ENCODE measurements at places on chromosomes 1 and 21. TPM values are rescaled to one million over a fixed set of nuclear protein-coding genes. Genes with fewer than 3 reads are reported as not detected.

DNA sequence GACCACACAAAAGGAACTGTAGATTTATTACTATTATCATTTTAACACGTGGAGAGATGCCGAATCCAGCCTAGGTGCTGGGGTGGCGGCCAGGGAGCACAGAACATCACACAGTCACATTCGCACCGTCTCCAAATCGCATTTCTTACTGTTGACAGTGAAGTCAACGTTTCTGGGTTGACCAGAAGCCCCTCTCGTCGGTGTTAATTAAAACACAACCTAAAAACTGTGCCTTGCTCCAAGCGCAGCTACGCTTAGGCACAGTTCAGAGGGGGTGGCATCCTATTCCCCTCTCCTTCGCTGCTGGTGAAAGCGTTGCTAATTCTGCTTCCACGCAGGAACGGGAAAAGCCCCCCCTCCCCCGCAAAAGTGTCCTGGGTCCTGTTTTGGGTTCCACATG is 4.1 kb downstream of the RIPK4 start:
- DNase-seq = no peak

Gene ERICH3
- total RNA-seq = 8.1 TPM

Gene KRTAP11-1
- not detected for total RNA-seq

GRCh38 chr1:236760480-236760879 is 34.6 kb upstream of the MTR start:
- DNase-seq = no peak

DNA sequence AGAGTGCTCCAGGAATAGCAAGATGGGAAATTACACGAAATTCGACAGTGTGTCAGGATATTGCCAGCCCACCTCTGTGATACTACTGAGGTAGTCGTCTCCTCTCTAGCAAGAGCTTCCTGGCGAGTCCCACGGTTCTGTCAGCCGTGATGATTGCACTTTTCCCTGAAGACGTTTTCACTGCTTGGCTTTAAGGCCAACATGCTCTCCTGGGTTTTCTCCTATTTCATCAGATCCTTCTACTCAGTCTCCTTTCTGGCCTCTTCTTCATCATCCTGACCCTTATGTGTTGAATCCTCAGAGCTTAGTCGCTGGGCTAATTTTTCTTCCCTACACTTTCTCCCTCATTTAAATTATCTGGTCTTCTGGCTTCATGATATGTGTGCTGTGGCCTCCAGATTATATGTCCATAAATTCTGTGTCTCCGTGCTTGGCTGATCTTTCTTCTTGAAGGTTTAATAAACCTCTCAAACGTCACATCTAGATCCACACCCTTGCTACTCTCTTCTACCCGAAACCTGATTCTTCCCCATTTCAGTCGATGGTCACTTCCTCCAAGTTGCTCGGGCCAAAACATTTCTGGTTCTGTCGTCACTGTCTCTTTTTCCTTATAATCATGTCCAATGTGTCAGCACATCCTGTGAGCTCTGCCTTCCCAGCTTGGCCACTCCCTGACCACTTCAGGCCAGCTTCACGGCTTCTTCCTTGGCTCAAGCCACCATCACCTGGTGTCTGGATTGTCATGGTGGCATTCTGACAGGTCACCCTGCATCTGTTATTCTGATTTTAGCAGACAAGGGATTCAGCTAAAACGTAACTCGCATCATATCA is 12.2 kb downstream of the OR2B11 start:
- peak; percentile 55 for DNase-seq

Gene LRRIQ3
- total RNA-seq = 0.65 TPM

DNA sequence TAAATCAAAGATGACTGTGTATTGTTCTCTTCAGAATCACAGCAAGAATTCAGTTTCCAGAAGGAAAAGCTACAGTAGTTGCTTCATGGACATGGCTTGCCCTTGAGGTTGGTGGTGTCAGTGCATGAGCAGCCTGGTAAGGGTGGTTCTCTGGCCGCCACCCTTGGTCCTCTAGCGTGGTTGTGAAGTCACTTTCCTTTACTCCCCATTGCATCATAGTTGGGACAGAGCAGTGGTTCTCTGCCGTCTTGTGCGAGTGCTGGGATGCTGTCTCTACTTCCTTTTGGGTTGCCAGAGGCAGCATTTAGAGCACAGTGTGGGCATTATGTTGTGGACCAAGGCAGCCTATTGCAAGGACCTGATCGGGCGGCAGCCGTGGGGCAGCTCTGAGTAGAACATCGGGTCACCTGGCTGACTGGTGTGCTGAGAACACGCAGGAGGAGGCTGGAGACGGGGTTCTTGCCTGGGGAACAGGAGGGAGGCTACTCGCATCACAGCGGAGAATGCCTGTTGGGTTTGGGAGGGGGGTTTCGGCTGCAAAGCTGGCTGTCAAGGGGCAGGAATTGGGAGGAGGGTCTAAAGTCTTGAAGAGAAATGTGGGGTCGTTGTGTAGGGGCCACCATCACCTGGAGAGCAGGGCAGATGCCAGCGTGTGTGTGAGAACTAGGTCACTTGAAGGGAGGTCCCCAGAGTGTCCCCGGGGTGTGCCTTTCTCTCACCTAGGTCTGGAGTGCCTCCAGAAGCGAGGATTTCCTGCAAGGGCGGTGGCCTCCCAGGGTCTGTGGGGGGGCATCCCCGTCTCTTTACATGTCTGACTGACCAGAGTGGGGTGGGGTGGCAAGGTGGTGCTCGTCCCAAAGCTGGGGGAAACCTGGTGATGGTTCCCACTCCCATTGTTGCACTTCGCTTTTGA is 6.3 kb downstream of the ARF1 start:
- DNase-seq = peak; percentile 72

Gene TFF1
- total RNA-seq = not detected

DNA sequence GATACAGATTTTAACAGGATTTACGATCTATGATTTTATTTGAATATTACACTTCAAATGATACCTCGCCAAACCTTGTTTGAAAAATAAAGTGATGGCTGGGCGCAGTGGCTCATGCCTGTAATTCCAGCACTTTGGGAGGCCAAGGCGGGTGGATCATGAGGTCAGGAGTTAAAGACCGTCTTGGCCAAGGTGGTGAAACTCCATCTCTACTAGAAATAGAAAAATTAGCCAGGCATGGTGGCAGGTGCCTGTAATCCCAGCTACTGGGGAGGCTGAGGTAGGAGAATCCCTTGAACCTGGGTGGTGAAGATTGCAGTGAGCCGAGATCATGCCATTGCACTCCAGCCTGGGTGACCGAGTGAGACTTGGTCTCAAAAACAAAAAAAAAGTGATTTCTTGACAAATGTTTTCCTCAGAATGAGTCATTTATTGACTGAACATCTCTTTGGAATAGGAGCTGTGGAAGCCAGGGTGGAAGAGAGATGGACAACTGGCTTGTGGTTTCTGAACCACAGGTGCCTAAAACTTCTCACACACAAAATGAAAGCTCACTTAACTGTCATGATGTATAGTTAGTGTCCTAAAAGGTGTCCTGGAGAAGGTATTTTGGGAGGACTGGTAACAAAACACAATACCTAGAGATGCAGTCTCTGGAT is 11.9 kb downstream of the PKNOX1 start:
- DNase-seq = no peak

GRCh38 chr1:182143825-182144645 is 82.5 kb upstream of the ZNF648 start:
- peak; percentile 81 for DNase-seq

DNA sequence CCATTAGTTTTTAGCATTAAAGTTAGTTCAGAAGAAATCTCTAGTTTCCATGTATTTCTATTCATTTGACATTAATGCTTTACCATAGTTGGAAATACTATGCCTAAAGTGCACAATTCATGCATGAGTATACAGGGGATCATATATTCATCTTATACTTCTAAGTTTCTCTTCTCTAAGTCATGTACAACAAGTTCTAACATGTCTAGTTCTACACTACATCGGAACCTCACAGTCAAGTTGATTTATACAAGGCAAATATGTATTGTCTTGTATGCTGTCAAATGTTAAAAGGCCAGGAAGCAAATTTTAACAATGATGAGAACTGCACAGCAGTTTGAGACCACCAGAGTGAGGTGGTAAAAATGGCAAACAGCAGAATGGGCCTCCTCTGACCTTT is 22.9 kb upstream of the MOB3C start:
- no peak for DNase-seq

Gene RHCE
- 0.65 TPM for total RNA-seq

DNA sequence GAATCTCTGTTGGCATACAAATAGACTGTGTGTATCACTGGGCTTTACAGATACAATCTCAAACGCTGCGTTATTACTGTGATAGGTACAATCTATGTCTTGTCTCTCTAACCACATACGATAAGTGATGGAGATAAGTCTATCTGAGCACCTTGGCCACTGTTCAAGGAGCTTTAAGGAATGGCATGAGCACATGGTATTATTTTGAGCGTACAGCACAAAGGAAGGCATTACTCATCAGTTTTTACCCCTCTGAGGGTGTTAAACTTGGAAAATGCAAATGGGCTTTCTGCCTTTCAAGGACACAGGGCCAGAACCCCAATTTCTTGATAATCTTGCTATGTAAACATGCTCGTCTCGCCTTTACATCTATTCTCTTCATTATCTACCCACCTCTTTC is 11.6 kb upstream of the SIPA1L2 start:
- no peak for DNase-seq

Data from lower lobe of right lung (tissue), 2 donors.